Heart right ventricle (tissue), 16 donors: ENCODE measurements at places on chromosomes 12 and 14. TPM values are rescaled to one million over a fixed set of nuclear protein-coding genes. Genes with fewer than 3 reads are reported as not detected.

CEP83 gene
- total RNA-seq, result 11.0 TPM

CFAP251 gene
- 0.52 TPM for total RNA-seq

USP44 gene
- 0.89 TPM for total RNA-seq

RTL1 gene
- total RNA-seq, result not detected

TSPAN9 gene
- 154 TPM for total RNA-seq

PTPN21 gene
- 59.1 TPM for total RNA-seq

PROX2 gene
- not detected for total RNA-seq
